ENCODE measurements at places on chromosomes 7 and 10.

GRCh38 chr7:140027858-140028257 is 34.9 kb downstream of the PARP12 start:
- no peak overlapping the region for H3K27ac ChIP-seq
- H3K4me1 ChIP-seq, result peaks cover 6% of the 10 kb centered on the region
- no peak overlapping the region for H3K4me3 ChIP-seq
- DNase-seq, result no peak
- H3K27me3 ChIP-seq, result no peaks in the 10 kb centered on the region

DNA sequence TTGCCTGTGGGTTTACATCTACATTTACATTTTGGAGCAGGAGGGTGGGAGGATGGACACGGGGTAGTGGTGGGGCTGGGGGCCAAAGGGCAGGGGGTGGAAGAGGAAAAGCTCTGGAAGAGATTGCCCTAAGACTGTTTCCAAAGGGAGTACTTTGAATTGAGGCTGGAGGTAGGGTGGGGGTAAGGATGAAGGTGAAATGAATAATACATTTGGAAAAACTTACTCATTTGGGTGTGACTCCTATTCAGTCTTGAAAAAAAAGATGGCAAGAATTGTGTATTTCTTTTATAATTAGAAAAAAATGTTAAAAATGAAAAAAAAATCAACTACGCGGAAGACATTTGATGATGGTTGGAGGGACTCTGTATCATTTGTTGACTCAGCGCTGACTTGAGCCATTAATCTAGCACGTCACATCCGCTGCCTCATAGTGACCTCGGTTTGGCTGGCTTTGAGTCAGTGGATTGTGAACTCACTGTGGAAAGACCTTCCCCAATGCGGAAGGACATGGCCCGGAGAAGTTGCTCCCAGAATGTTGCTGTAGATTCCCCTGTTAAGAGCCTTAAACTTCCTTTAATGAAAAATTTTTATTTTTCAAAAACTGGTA is 2.8 kb downstream of the FAM180A start:
- no peaks in the 10 kb centered on the region for H3K27me3 ChIP-seq
- peak overlapping the region; percentile 48 for H3K4me3 ChIP-seq
- DNase-seq, result peak; percentile 95
- peaks cover 29% of the 10 kb centered on the region for H3K4me1 ChIP-seq

GRCh38 chr10:4242561-4243035 is 457.6 kb upstream of the KLF6 start:
- H3K36me3 ChIP-seq, result no peaks in the 10 kb centered on the region
- peaks cover 46% of the 10 kb centered on the region for H3K4me1 ChIP-seq
- peak overlapping the region; percentile 99 for H3K27ac ChIP-seq
- no peaks in the 10 kb centered on the region for H3K27me3 ChIP-seq

DNA sequence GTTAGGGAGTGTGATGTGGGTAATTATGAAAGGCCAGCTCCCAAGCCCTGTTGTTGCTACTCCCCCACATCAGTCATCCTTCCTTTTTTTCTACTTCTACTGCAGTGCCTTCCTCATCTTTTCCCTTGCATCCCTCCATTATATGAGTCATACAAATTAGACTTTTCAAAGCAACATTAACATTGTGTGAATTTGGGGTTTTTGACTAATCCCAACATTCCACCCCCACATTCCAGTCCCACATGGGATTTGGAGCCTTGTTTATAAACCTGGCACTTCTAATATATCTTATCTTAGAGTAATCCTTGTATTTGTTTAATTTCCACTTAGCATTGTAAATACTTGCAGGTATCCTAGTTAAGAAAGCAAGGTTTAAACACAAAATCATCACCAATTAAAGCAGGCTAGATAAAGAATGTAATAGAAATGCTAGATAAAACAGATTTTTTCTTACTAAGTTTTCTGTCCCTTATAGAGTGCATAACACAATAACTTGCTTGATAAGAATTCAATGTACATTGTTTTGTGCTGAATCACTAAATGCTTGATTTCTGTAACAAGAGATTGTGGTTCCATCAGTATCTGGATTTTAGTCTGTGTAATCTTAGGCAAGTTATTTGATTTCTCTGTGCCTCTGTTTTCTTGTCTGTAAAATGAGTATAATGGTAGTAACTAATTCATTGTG is 165.8 kb downstream of the CFTR start:
- H3K27ac ChIP-seq, result no peak overlapping the region
- peak; percentile 43 for DNase-seq
- H3K27me3 ChIP-seq, result no peaks in the 10 kb centered on the region
- H3K4me3 ChIP-seq, result no peak overlapping the region
- H3K36me3 ChIP-seq, result no peaks in the 10 kb centered on the region

GRCh38 chr10:97584060-97584797 is at the start of gene HOGA1:
HOGA1 (plus strand) TSS chr10:97584389; CDS start chr10:97584704, 315 bp downstream.
- H3K27me3 ChIP-seq, result no peaks in the 10 kb centered on the region
- no peaks in the 10 kb centered on the region for H3K36me3 ChIP-seq
- no peaks in the 10 kb centered on the region for H3K4me1 ChIP-seq
- no peak within 1 kb of the TSS for H3K4me3 ChIP-seq
- no peak within 1 kb of the TSS for H3K27ac ChIP-seq
- peak; percentile 35 for DNase-seq

- no peak for DNase-seq
- H3K36me3 ChIP-seq, result no peaks in the 10 kb centered on the region
- no peak overlapping the region for H3K4me3 ChIP-seq
- no peak overlapping the region for H3K27ac ChIP-seq
These were observed 125.5 kb upstream of the POM121L12 start for GRCh38 chr7:52909935-52910334.

GRCh38 chr7:96959135-96959534 is 46.2 kb upstream of the DLX6 start:
- DNase-seq, result no peak
- no peak overlapping the region for H3K4me3 ChIP-seq
- no peak overlapping the region for H3K27ac ChIP-seq
- peaks cover 14% of the 10 kb centered on the region for H3K4me1 ChIP-seq

GRCh38 chr7:22613496-22613895 is 113.5 kb upstream of the IL6 start:
- no peaks in the 10 kb centered on the region for H3K27me3 ChIP-seq
- no peak overlapping the region for H3K4me3 ChIP-seq
- no peaks in the 10 kb centered on the region for H3K4me1 ChIP-seq
- no peaks in the 10 kb centered on the region for H3K36me3 ChIP-seq
- H3K27ac ChIP-seq, result no peak overlapping the region
- no peak for DNase-seq

GRCh38 chr10:93160829-93161228 is 87.1 kb downstream of the CYP26A1 start:
- no peak overlapping the region for H3K27ac ChIP-seq
- DNase-seq, result peak; percentile 12
- H3K4me3 ChIP-seq, result no peak overlapping the region
- H3K4me1 ChIP-seq, result no peaks in the 10 kb centered on the region
- H3K36me3 ChIP-seq, result no peaks in the 10 kb centered on the region

- H3K27me3 ChIP-seq, result no peaks in the 10 kb centered on the region
- H3K4me3 ChIP-seq, result no peak overlapping the region
- H3K36me3 ChIP-seq, result no peaks in the 10 kb centered on the region
- H3K4me1 ChIP-seq, result peaks cover 24% of the 10 kb centered on the region
These were observed 114.8 kb upstream of the LANCL2 start for GRCh38 chr7:55250313-55250712.

- H3K4me1 ChIP-seq, result no peaks in the 10 kb centered on the region
- no peaks in the 10 kb centered on the region for H3K36me3 ChIP-seq
- H3K4me3 ChIP-seq, result no peak overlapping the region
- H3K27ac ChIP-seq, result no peak overlapping the region
These were observed 96.7 kb downstream of the SORCS1 start for GRCh38 chr10:107067843-107068242.

GRCh38 chr7:52504561-52504960 is 530.9 kb upstream of the POM121L12 start:
- no peak overlapping the region for H3K27ac ChIP-seq
- no peaks in the 10 kb centered on the region for H3K27me3 ChIP-seq
- H3K4me3 ChIP-seq, result no peak overlapping the region

DNA sequence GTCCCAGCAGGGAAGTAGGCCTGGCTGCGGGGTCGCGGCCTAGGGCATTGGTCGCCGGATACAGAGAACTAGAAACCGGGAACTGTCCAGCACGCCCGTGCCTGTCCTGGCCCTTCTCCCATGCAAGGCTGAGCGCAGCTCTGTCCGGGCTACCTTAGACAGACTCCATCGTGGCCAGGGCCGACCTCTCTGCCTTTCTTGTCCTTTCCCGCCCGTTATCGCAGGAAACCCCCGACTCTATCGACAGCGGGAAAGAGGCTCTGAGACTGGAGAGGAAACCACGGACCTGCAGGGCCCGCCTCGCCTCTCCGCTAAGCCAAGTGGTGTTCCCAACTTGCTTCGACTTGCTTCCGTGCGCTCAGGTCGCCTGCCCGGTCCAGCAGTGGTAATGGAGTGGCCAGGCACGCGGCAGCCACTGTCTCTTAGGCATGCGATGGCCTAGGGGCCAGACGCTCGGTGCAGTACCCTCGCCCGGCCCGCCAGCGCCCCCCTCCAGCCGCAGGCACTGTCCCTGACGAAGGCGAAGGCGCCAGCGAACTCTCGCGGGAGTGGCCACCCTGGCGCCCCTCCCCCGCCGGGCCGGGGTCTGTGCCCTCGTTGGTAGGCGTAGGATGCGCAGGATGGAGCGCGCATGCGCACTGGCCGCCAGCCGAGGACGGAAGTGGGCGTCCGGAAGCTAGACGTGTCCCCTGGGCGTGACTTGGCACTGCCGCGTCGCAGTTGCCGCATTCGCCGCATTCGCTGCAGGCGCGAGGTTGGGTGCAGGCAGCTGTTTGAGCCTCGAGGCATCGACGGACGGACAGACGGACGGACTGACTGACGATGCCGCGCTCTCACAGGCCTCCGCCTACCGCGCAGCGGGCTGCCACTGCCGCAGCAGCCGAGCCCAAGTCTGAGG is 54.4 kb downstream of the MCMBP start:
- H3K27me3 ChIP-seq, result no peaks in the 10 kb centered on the region
- H3K27ac ChIP-seq, result no peak overlapping the region
- DNase-seq, result no peak
- H3K4me1 ChIP-seq, result no peaks in the 10 kb centered on the region
- H3K4me3 ChIP-seq, result no peak overlapping the region
- H3K36me3 ChIP-seq, result no peaks in the 10 kb centered on the region

- no peak overlapping the region for H3K27ac ChIP-seq
- DNase-seq, result no peak
- H3K4me3 ChIP-seq, result no peak overlapping the region
- no peaks in the 10 kb centered on the region for H3K36me3 ChIP-seq
- H3K27me3 ChIP-seq, result peaks cover 77% of the 10 kb centered on the region
These were observed 51.5 kb downstream of the NRCAM start for GRCh38 chr7:108404509-108405420.

GRCh38 chr7:97017192-97018125 is 7.2 kb downstream of the DLX5 start:
- no peak overlapping the region for H3K27ac ChIP-seq
- DNase-seq, result no peak
- H3K4me1 ChIP-seq, result peaks cover 6% of the 10 kb centered on the region
- H3K36me3 ChIP-seq, result no peaks in the 10 kb centered on the region

GRCh38 chr10:6204063-6204340 is 1.3 kb downstream of the PFKFB3 start:
- no peaks in the 10 kb centered on the region for H3K36me3 ChIP-seq
- DNase-seq, result peak; percentile 12
- H3K27ac ChIP-seq, result peak overlapping the region; percentile 26
- no peaks in the 10 kb centered on the region for H3K27me3 ChIP-seq

DNA sequence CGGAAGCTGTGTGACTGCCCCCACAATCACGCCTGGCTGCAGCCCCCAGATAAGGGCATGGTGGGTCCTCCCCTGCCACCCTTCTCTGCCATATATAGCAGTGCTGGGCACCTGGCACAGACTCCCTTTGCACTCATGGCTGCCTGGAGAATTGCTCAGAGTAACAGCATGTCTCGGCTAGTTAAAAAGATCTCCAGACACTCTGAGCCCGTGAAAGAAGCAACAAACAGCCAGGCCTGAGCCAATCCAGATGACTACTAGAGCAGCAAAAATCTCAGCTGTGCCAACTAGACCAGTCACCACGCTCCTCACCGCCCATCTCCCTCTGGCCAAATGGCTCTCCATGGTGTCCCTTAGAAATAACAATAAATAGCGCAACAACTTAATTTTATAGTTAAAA is 71.3 kb downstream of the PARD3 start:
- H3K27me3 ChIP-seq, result no peaks in the 10 kb centered on the region
- no peak for DNase-seq
- H3K27ac ChIP-seq, result no peak overlapping the region
- peaks cover 3% of the 10 kb centered on the region for H3K4me1 ChIP-seq

GRCh38 chr7:134431815-134432214 is 27.1 kb downstream of the AKR1B1 start:
- H3K36me3 ChIP-seq, result no peaks in the 10 kb centered on the region
- H3K4me1 ChIP-seq, result peaks cover 28% of the 10 kb centered on the region
- H3K27me3 ChIP-seq, result no peaks in the 10 kb centered on the region
- peak; percentile 7 for DNase-seq
- peak overlapping the region; percentile 72 for H3K4me3 ChIP-seq

GRCh38 chr10:85926986-85927385 is 439.6 kb downstream of the GRID1 start:
- DNase-seq, result no peak
- no peaks in the 10 kb centered on the region for H3K36me3 ChIP-seq
- no peak overlapping the region for H3K4me3 ChIP-seq
- no peaks in the 10 kb centered on the region for H3K4me1 ChIP-seq

- no peaks in the 10 kb centered on the region for H3K27me3 ChIP-seq
- DNase-seq, result peak; percentile 88
- H3K4me3 ChIP-seq, result no peak overlapping the region
- no peaks in the 10 kb centered on the region for H3K36me3 ChIP-seq
- H3K4me1 ChIP-seq, result peaks cover 43% of the 10 kb centered on the region
These were observed 123.0 kb upstream of the JCAD start for GRCh38 chr10:30182191-30183054.

DNA sequence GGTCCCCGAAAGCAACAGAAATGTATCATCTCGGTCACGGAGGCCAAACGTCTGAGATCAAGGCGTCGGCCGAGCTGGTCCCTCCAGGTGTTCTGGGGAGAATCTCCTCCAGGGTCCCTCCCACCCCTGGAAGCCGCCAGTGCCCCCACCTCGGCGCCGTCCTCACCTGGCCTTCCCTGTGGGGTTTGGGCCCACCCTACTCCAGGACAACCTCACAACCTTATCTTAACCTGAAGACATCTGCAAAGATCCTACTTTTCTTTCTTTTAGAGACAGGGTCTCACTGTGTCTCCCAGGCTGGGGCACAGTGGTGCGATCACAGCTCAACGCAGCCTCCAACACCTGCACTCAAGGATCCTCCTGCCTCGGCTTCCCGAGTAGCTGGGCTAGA is 33.4 kb downstream of the ADAP1 start:
- H3K27me3 ChIP-seq, result no peaks in the 10 kb centered on the region
- H3K27ac ChIP-seq, result no peak overlapping the region
- H3K36me3 ChIP-seq, result no peaks in the 10 kb centered on the region

- no peaks in the 10 kb centered on the region for H3K36me3 ChIP-seq
- no peak overlapping the region for H3K27ac ChIP-seq
These were observed 90.9 kb downstream of the SH3PXD2A start for GRCh38 chr10:103764296-103765088.

DNA sequence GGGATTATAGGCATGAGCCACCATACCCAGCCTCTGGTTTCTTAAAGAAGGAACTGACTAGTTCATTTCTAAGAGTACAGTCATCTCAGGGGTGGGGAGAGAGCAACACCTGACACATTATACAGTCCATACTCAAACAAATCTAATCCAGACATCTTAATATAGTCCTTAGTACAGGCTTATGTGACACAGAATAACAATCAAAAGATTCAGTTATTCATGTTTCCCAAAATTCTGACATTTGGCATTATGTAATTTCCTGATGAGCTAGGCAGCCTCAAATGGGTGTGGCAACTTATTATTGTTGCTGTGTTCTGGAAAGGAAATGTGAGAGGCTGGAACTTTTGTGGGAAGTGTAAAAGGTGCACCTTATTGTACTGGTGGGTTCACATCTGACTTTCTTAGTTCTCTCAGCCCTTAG is 116.3 kb downstream of the WDFY4 start:
- peaks cover 28% of the 10 kb centered on the region for H3K27me3 ChIP-seq
- H3K27ac ChIP-seq, result no peak overlapping the region
- DNase-seq, result no peak
- no peak overlapping the region for H3K4me3 ChIP-seq
- H3K36me3 ChIP-seq, result no peaks in the 10 kb centered on the region

Data from PC-3 (cell line).